ENCODE measurements at places on chromosomes 1 and 21.

- no peak for DNase-seq
These were observed 106.0 kb downstream of the CDC7 start for GRCh38 chr1:91606546-91607078.

GRCh38 chr1:161091796-161092507 lies 2.6 kb upstream of the NECTIN4 start:
- DNase-seq: no peak

- no peak for DNase-seq
These were observed 32.2 kb downstream of the BATF3 start for GRCh38 chr1:212667223-212668139.

DNA sequence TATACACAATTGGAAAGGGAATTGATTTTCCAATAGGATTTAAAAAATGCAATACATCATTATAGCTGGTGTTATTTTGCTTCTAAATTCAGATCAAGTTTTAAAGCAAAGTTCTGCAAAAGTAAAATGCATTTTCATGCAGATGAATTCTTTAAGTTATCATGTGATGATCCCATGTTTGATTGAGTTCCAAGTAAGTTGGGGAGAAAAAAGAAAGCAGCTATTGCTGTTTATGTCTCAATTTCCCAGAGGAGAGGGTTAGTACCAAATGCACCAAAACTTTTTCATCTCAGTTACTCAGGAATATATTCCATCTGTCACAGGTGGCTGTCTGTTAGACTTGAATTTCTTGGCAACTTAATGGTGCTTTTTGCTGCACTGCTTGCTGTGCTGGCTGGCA lies 29.7 kb downstream of the HSPA13 start:
- no peak for DNase-seq

DNA sequence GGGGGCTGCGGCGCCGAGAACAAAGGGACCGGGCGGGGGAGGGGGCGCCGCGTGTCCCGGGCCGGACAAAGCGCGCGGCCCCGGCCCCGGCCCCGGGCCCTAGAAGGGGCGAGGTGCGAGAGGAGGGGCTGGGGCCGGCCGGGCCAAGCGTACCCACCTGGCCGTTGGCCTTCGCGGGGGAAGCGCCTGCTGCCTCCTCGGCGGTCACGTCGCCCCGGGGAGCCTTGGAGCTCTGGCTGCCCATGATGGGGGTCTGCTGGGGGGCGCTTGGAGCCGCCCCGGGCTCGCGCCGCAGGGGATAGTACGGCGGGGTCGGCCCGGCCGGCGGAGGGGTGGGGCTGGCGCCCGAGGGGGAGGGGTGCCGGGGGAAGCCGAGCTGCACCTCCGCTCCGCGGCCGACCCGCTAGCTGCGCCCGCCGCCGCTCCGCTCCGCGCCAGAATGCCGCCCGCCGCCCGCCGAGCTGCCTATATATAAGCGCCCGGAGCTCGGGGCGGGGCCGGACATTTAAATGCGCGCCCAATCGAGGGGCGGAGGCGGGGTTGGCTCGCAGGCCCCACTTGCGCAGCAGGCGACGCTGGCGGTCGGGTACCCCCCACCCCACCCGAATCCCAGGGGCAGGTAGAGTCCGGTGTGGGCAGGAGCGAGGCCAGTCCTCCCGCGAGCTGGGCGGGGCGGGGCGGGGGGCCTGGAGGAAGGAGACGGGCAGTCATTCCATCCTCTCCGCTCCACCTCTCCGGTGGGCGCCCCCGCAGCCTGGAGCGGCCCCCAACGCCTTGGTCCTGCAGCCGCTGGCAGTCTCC lies at the start of gene MARCKSL1:
Gene MARCKSL1 (minus strand): TSS at position 444 of the 801 bp plus-strand sequence. CDS start 200 bp downstream, at position 244.
- DNase-seq: peak; percentile 71

- DNase-seq: no peak
These were observed 341.7 kb downstream of the PCP4 start for GRCh38 chr21:40208948-40209345.
